ENCODE measurements at places on chromosomes 7 and 10.

DNA sequence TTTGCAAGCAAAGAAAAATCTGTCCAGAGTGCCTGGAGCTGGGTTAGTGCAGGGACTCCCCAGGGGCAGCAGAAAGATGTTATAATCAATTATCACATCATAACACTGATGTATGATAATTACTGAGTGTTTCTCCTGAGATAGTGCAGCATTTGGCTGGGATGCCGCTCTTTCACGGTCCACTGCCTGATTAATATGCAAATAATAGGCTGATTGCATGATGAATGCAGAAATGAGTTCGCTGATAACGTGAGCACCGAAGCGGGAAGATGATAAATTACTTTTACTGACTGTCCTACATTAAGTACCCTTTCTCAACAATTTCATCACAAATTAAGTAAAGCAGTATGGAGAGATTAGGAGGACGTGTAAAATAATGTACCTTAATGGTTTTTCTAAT, 71.4 kb upstream of the SH2B2 start:
- no peak for DNase-seq

DNA sequence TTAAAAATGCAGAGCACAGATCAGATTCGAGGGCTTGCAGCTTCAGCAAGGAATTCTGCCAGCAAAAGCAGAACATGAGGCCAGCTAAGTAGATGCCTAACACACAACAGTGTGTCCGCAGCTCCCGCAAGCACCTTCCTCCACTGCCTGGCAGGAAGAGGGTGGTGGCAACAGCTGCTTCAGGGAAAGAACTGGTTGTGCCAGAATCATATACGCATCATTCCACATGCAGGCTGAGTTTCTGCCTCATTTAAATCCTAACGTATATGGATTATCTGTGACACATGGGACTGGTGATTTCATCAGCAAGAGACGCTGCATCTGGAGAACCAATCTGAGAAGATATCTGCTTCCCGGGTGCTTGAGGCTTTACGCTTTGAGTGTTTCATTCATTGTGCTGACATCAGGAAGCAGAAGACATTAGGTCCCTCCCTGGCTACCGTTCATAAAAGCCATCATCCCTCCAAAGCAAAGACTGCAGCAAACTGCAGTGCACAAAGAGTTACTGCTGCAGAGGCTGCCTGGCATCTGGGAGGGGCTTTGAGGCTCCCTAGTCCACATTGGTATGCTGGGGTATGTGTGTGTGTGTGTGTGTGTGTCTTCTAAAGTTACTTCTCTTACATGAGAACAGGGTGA, 78.8 kb downstream of the FAM13C start:
- peak; percentile 5 for DNase-seq

GRCh38 chr7:121101621-121102020, 113.1 kb downstream of the CPED1 start:
- DNase-seq, result no peak

- DNase-seq, result no peak
Measured at GRCh38 chr10:125152450-125153368, 7.7 kb downstream of the CTBP2 start.

- DNase-seq, result no peak
Measured at GRCh38 chr10:125086691-125087090, 73.7 kb downstream of the CTBP2 start.

DNA sequence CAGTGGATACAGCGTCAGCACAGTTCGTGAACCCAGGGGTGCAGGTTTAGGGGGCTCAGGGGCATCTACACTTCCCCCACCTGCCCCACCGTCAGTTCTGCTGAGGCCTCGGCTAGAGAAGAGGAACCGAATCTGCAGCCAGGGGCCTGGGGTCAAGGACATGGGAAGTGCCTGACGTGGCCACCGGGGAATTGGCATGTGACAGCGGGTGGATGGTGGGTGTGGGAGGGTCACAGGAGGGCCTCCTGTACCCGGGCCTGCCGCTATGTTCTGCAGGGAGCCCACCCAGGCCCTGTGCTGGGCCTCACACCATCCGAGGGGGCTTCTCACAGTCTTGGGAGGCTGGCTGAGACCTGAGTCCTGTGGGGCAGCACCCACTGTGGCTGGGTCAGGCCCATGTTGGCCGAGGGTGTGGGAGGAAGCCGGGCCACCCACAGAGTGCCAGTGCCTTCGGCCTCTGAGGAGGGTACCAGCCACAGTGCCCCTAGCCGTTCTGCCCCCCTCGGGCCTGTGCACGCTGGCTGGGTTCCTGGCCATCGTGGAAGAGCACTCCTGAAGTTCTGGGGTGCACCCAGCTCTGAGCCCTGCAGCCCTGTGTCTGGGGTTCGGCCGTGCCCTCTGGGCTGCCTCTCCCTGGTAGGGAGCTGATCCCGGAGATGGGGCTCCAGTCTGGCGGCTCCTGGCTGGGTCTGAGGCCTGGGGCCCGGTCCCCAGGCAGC, 5.9 kb downstream of the TTYH3 start:
- DNase-seq, result no peak

GRCh38 chr10:6589287-6590094, 9.4 kb upstream of the PRKCQ start:
- DNase-seq, result no peak

GRCh38 chr10:72306215-72306760, 32.6 kb downstream of the DDIT4 start:
- no peak for DNase-seq

DNA sequence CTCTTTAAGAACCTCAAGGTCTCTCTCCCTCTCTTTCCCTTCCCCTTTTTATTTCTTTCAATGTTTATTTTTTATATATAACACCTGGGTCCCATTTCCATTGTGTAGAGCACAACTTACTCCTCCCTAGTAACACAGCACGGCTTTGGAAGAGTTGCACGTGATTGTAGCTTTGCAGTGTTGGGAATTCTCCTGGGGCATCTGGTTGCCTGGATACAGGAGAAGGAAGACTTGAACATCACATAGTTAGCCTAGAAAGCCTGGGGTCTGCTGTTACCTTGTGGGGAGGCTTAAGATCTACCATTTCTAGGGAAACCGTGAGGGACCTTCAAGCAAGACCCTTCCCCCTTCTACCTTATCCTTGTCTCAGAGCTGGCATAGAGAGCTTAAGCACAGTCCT, 41.1 kb upstream of the NFKB2 start:
- no peak for DNase-seq

DNA sequence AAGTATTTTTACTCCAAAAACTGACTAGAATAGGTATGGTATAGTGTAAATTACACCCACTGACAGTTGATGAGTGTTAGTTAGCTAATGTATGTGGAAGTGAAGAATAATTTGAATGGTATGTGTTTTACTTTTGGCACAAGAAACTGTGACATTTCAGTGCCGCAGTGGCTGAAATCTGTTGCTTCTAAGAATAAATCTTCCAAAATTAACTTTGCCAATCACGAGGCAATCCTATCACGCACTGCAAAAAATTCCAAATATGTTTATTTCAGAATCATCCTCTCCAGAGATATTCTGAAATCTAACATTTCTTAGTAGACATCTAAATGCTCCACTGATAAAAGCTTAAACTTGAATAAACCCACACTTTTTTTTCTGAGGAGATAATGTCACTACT, 61.2 kb downstream of the PCLO start:
- no peak for DNase-seq

- DNase-seq, result peak; percentile 25
Measured at GRCh38 chr10:78584681-78585080, 484.1 kb upstream of the ZMIZ1 start.

- no peak for DNase-seq
Measured at GRCh38 chr10:18606051-18606695, 45.2 kb downstream of the NSUN6 start.

- DNase-seq, result no peak
Measured at GRCh38 chr7:31051598-31052486, at the start of gene ADCYAP1R1. Gene ADCYAP1R1 (plus strand): TSS chr7:31052308. CDS start chr7:31063265, 10,957 bp downstream.

GRCh38 chr10:69467928-69468750, 16.9 kb downstream of the TSPAN15 start:
- no peak for DNase-seq

DNA sequence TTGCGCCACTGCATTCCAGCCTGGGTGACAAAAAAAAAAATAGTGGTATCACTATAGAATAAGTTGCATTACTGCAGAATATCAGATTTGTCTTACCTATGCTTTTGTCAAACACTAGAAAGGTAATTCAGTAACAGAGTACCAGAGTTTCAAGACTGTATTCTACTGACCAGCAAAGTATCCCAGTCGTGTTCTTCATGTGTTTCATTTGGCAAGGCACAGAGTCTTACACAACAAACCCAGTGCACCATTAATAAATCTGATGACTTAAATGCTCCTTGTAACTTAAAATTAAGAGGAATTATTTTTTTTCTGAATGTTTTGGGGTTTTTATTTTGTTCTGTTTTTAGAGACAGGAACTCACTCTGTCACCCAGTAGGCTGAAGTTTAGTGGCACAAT, 34.4 kb upstream of the PBLD start:
- DNase-seq, result no peak

GRCh38 chr7:128951296-128951695, 13.6 kb downstream of the IRF5 start:
- DNase-seq, result no peak

DNA sequence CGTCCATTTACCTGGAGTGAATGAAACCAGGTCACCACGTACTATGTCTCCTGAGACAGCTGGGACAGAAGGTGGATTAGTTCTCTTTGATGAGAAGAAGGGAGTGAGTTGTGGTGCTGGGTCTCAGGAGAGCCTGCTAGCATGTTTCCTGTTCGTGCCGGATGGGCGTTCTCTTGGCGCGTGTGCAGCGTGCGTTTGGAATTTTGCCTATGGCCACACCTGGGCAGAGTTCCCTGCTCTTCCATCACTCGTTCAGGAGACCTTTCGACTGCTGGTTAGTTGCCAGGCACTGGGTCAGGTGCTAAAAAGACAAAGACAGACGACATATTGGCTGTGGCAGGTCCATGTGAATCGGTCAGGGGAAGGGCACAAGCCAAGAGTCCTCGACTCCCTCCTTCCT, 90.3 kb downstream of the TRRAP start:
- DNase-seq, result no peak

GRCh38 chr7:84612981-84613681, 418.5 kb upstream of the SEMA3A start:
- DNase-seq, result peak; percentile 37

- no peak for DNase-seq
Measured at GRCh38 chr10:77081481-77081891, 556.1 kb downstream of the KCNMA1 start.

DNA sequence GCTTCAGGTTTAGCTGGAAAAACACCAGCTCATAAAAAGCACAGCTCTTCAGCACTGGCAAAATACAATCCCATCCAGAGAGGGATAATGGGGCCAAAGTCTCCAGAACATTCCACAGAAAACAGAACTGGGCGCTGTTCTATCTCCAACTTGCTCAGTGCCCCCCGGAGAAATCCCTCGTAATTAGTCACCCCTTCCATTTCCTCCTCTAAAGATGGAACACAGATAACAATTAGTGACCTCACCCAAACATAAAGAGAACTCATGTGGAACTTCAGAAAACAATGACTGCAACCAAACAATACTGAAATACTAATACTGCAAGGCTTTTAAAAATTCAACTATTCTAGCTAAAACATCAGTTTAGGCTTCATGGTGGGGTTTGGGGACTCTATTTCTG, 46.3 kb downstream of the KIAA1549 start:
- DNase-seq, result peak; percentile 50

DNA sequence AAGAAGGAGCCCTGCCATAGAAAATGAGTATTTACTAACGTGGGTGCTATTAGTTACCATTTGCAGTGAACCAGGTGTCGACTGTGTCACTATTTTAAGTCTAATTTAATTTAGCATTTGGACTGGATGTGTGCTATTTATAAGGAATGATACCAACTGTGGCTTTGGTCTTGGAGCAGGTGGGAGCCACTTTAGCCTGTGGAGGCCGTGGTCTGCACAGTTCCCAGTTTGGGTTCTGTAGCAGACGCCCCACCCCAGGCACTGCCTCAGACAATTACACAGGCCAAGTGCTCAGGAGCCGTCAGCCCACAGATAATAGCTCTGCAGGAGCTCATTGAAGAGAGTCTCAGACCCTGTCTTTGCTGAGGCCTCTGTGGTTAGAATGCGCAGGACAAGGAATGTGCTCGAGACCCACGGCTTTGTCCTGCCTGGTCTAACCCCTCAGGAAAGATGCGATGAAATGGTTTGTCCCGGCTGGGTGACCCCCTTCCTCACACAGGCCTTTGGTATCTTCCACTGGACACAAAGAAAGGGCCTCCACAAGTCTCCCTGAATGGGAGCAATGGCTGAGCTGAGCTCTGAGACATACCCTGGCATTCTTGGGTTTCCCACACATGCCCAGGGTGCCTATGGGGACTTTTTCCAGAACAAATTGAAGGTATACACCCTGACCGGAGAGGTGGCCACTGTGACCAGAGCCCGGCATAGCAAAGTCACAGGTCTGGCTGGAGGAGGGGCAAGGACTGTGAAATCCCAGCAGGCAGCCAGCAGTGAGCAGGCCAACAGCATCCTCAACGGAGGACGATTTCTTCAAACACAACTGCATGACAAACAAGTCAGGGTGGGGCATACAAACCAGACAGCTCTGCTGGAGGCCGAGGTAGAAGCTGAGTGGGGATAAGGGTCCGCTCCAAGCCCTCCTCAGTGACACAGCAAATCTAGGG, 251.2 kb downstream of the ARHGAP12 start:
- DNase-seq, result no peak

DNA sequence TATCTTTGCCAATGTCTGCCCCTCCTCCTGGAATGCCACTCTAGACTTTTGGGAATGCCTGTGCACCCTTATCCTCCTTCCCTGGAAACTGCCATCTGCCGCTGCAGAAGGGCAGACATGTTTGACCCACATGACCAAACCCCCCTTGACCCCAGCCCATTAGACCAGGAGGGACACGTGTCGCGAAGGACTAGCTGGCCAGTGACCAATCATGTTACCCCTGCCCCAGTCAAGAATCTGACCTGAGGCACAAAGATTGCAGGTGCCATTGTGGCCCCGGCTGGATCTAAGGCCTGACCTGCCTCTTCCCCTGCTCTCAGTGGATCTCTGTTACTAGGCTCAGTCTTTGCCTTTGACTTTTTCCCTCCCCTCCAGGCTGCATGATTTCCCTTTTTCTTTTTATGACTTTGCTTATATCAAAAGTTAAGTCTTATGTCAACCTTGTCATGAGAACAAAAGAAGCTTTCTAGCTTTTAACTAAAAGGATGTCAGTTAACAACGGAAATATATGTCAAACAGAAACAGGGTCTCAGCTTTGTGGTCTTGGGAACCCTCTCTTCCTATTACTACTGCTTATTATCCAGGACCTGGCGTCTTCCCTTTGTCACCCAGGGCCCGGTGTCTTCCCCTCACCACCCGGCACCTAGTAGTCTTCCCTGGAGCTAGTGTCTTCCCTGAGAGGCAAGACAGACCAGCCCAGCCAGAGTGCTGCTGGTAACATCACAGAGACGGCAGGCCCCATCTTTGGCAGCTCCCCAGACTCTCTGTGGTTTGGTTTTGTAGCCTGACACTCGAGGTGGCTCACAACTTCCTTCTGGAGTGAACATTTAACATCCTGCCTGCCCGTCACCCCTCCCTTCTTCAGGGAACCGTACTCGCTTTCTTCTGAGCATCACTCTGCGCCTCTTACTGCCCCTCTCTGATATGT, 24.4 kb upstream of the PPIF start:
- peak; percentile 96 for DNase-seq

DNA sequence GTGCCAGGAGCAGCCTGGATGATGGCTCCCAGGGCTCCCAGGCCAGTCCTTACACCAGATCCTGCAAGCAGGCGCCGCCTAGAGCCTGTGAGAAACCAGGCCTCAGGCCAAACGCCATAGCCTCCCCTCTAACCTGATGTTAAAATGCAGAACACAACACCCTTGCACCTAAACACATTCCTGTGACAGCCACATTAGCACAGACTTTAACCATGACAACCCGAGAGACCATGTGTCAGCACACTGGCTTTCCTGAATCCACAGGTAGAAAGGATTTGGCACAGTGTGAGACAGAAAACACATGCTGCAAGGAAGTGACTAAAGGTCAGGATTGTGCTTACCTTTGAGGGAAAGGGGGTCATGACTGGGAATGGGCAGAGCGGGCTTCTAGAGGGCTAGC, 59.9 kb downstream of the SGMS1 start:
- no peak for DNase-seq

All from fibroblast of skin of right quadriceps (primary cell).